Left renal pelvis (tissue), 4 donors: ENCODE measurements at places on chromosomes 5 and 9.

- DNase-seq = no peak
These were observed 342.4 kb downstream of the RASEF start for GRCh38 chr9:82720515-82720914.

- DNase-seq = no peak
These were observed 67.8 kb downstream of the LHX2 start for GRCh38 chr9:124079176-124079925.

GRCh38 chr9:126097679-126098078, 228.9 kb upstream of the MVB12B start:
- DNase-seq = no peak

GRCh38 chr5:109141222-109142200, 268.3 kb downstream of the PJA2 start:
- no peak for DNase-seq

GRCh38 chr9:86795823-86796553, 151.3 kb downstream of the GAS1 start:
- DNase-seq = no peak

DNA sequence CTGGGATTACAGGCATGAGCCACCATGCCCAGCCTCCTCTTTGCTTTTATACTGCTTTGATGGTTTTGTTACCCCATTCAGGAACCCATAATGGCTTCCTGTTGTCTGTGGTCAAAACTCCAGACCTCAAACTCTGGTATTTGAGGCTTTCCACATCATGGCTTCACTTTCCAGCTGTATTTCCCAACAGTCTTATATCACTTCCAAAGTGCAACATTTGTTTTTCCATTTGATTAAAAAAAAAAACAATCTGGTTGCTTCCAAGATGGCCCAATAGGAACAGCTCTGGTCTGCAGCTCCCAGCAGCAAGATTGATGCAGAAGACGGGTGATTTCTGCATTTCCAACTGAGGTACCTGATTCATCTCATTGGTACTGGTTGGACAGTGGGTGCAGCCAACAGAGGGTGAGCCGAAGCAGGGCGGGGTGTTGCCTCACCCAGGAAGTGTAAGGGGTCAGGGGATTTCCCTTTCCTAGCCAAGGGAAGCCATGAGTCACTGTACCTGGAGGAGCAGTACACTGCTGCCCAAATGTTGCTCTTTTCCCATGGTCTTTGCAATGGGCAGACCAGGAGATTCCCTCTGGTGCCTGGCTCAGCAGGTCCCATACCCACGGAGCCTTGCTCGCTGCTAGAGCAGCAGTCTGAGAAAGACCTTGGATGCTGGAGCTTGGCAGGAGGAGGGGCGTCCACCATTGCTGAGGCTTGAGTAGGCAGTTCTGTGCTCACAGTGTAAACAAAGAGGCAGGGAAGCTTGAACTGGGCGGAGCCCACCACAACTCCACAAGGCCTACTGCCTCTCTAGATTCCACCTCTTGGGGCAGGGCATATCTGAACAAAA, 458.4 kb downstream of the KDM4C start:
- no peak for DNase-seq

- no peak for DNase-seq
These were observed 123.6 kb upstream of the ZNF608 start for GRCh38 chr5:124870070-124870469.

DNA sequence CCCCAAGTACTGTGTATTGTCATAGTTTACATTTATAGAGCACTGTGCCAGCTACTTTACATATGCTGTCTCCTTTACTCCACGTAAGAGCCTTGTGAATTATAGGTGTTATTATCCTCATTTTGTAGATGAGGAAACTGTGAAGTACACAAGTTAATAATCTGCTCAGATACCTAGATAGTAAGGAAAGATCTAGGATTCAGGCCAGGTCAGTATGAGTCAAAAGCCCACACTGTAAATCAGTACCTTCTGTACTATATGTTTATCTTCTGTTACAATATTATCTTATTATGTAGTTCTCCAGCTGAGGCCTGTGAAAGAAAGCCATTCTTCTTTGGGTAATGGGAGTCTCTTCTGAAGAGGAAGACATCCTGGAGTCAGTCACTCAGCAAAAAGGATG, 72.4 kb upstream of the TLX3 start:
- no peak for DNase-seq

- DNase-seq = no peak
These were observed 292.4 kb downstream of the CD180 start for GRCh38 chr5:66904189-66904588.

- DNase-seq = no peak
These were observed 162.6 kb upstream of the ADAMTS16 start for GRCh38 chr5:4977416-4978110.

GRCh38 chr5:14212838-14213237, 69.7 kb downstream of the TRIO start:
- DNase-seq = no peak

GRCh38 chr5:149114403-149115312, 26.6 kb upstream of the ABLIM3 start:
- peak; percentile 56 for DNase-seq

GRCh38 chr5:3265131-3265885, 330.3 kb upstream of the IRX1 start:
- no peak for DNase-seq
